ENCODE measurements at places on chromosomes 2 and 18.

DNA sequence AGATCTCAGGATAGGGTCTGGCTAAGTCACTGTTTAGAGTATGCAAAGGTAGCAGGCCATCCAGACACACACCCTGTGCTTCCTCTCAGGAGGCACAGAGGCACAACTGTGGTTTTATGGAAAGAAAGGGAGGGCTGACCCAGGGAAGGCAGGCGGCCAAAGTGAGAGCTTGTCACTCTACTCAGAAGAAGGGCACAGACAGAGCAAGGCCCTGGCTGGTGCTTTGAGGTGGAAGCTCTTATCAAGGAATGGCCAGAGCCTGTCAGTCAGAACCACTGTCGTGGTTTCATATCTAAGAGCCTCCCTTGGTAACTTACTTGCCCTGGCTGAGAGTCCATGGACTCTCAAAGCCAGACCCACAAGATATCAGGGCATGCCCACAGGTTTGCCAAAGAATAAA lies 40.7 kb downstream of the SLC9A2 start:
- no peak for DNase-seq

- no peak for DNase-seq
These were observed 286.9 kb downstream of the CTNNA2 start for GRCh38 chr2:79799729-79800128.

- no peak for DNase-seq
These were observed 7.0 kb downstream of the CTIF start for GRCh38 chr18:48545757-48546321.

- DNase-seq = no peak
These were observed 331.9 kb downstream of the LRRTM1 start for GRCh38 chr2:79972661-79973060.

DNA sequence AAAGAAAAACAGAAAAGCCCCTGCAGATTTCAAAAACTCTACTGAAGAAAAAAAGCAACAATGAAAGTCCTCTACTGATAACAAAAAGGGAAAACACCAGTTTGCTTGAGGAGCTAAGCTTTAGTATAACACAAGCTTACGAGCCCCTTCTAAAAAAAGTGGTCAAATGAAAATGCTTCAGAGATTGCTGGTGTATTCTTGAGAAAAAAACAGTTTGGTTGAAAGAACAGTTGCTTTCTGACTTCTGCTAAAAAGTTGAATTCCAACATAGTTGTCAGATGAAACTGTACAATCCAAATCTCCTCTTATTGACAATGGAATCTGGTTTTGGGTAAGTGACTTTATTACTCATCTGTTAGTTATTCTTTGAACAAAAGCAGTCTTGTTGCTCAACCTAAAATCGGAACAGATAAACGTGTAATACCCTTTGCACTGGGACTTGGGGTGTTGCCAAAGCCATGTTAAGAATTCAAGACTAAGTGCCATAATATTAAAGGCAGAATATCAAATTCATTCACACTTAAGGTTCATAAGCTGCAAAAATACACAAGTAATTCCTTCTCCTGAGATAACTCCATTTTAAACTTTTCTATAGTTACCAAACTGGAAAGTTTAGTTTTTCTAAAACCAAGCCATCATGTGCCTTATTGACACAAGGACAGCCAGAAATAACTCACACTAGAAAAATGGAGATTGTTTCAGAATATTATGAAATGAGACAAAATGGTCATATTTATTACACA lies 45.3 kb upstream of the SPAG16 start:
- DNase-seq = no peak

- DNase-seq = no peak
These were observed 27.3 kb downstream of the MTCL1 start for GRCh38 chr18:8732442-8733360.

- no peak for DNase-seq
These were observed 9.8 kb downstream of the CAVIN2 start for GRCh38 chr2:191836853-191837769.

DNA sequence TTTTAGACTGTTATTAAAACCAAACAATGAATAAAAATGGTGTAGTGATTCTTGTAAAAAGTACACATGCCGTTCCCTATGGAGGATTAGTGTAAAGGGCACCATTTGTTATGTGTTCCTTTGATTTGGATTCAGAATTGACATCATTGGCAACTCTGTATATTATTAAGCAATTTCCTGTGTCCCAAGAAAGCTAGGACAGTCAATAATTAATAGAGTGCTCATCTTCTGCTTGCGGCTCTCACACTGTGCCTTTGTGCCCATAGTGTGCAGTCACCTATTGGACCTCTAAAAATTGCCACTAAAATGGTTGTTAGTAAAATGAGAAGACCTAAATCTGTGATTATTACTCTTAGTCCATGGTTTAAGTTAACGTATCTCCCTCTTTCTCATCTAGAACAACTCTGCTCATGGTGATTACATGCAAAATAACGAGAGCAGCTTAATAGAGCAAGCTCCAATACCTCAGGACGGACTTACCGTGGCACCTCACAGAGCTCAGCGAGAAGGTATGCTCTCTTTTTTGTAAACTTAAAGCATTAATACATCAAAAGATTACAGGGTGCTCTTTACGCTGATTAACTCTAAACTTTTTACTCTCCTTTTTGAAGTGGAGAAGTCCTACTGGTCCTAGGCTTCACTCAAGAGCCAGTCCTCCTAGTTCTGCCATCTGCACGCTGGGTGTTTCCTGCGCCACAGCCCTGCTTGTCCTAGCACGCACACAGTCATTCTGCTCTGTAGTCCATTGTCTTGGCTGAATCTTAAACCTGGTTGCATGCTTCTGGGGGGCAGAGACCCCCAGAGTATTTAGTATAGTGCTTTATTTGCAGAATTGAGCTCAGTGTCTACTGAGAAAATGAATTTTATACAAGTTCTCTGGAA lies 16.7 kb downstream of the ZCCHC2 start:
- DNase-seq = no peak

GRCh38 chr2:172050479-172051125 lies 34.7 kb upstream of the DLX1 start:
- DNase-seq = no peak

GRCh38 chr18:22551536-22552151 lies 133.9 kb upstream of the CTAGE1 start:
- no peak for DNase-seq

DNA sequence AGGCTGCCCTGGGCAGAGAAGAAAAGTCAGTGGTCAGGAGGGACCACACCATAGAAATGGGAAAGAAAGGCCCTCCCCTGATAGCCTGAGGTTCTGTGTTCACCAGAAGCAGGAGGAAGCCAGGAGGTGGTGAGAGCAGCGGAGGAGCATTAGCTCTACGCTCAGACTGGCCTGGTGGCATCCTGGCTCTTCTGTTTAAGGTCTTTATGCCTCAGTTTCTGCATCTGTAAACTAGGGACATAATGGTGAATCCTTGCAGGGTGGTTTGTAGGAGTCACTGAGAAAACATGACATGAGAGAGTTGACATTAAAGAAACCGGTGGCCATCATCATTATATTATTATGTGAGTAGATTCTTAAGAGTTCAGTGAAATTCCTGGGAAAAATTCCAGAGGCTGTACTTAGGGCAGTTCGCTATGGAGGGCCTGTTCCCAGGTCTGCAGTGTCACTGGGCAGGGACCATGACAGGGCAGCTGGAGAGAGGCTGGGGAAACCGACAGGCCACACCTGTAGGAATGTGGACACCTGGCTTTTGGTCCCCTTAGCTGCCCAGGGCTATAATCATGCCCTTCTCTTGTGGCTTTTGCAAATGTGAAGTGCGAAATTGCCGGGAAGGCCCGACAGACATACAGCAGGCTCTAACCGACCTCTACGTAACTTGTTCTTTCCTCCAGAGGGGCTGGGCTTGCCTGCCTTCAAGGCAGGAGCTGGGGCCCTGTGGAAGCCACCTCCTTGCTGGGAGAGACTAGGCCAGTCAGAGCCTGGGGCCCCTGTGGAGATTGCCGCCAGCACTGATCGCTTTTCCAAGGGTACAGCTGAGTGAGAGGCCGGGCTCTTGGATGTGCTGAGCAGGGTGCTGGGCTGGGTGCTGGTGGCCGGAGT lies 31.0 kb downstream of the GLI2 start:
- DNase-seq = no peak

DNA sequence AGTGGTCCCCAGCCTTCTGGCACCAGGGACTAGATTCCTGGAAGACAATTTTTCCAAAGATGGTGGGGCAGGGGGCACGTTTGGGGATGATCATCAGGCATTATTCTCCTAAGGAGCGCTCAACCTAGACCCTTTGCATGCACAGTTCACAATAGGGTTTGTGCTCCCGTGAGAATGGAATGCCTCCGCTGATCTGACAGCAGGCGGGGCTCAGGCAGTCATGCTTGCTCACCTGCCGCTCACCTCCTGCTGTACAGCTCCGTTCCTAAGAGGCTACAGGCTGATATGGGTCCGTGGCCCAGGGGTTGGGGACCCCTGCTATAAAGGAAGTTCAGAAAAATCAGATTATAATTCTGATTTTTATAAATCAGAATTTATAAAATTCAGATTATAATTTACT lies 22.3 kb upstream of the TYMS start:
- DNase-seq = no peak

GRCh38 chr18:8107426-8107825 lies 501.8 kb upstream of the RAB12 start:
- no peak for DNase-seq

DNA sequence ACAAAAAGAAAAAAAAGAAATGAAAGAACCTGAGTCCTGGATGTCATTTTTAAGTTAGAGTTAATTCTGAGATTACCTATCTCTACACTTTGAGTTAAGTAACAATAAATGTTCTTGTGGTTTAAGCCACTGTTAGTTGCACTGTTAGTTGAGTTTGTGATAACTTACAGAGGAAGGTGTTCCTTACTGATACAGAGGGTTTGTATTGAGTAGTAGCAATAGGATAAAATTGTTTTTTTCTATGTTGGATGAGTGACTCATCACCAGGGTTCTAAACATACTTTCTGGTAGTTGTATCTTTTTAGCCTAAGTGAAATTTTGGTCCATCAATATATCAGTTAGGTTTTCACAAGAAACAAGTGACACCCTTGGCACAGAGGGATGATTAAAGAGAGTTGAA lies 4.0 kb upstream of the LCLAT1 start:
- DNase-seq = no peak

DNA sequence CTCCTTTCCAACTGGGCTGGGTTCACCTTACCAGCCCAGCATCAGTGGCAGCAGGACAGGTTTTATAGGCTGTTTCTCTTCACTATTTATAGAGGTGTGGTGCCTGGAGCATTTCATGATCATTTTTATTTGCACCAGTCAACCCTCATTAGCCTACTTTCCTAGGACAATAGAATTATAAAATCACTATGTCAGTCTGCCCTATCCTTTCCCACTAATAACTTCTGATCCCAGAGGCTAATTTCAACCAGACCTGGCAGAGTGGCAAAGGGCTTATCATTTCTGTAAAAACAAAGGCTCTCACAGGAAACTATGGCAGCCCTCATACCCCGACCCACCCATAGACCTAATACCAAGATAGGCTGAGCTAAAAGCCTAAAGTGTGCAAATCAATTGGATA lies 243.5 kb upstream of the TMEFF2 start:
- DNase-seq = no peak

DNA sequence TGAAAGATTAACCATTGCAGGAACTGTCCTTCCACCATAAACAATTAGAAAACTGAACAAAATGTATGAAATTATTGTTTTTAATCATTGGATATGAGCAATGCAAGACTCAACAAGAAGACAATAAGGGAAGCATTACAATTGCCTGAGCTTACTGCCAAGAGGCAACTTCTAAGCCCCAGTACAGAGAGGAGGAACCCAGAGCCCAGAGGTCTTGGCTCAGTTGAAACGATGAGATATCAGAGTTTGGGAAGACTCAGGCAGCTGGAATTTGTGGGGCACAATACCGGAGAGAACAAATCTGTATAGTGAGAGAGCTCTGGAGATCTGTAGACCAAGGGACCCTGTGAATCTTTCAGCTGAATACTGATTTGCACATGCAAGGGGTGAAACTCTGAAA lies 80.6 kb upstream of the ZFP36L2 start:
- DNase-seq = no peak

DNA sequence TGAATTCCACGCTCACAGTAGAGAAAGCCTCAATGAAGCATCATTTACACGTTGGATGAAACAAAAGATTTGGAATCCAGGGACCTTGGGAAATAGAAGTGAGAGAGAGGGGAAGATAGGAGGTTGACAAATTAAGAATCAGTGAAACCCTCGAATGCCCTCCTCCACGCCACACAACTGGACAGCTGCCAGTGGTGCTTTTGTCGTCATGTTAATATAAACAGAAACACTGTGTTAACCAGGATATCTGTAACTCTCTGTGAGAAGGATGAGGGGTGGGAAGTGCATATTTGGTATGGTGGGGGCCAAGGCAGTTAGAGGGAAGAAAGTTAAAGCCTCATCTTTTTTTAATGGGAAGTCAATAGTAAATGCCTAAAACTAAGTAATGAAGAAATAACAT lies 108.7 kb downstream of the GFPT1 start:
- no peak for DNase-seq

- no peak for DNase-seq
These were observed 112.6 kb downstream of the CERS6 start for GRCh38 chr2:168568476-168569267.

GRCh38 chr2:36516136-36516870 lies 81.7 kb downstream of the FEZ2 start:
- DNase-seq = no peak

GRCh38 chr18:14122097-14122496 lies 10.1 kb downstream of the ZNF519 start:
- DNase-seq = no peak

DNA sequence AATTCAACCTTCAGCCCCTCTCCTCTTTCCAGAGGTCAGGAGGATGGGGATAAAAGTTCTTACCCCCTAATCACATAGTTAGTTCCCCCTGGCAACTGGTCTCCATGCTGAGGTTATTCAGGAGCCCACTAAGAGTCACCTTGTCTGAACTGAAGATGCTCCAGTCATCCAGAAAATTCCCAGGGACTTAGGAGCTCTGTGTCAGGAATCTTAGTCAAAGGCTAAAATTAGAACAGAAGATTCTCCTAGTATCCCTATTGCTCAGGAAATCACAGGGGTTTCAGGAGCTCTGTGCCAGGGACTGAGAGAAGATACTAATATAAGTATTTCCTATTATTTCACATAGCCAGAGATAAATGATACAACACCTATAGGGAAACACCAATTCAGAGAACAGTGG lies 37.3 kb upstream of the LONRF2 start:
- no peak for DNase-seq

- no peak for DNase-seq
These were observed 1.7 kb downstream of the MFF start for GRCh38 chr2:227326783-227327182.

DNA sequence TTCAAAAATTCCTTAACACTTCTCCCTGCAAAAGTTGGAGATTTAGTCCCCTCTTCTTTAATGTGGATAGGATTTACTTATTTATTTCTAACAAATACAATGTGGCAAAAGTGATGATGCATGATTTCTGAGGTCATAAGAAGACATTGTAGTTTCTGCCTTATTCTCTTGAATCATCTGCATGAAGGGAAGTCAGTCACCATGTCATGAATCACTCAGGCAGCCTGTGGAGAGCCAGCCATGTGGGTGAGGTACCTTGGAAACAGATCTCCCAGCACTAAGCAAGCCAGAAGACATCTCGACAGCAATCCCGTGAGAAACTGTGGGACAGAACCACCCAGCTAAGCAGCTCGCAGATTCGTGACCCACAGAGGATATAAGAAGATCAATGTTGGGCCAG lies 2.7 kb upstream of the ZC3H8 start:
- no peak for DNase-seq
